NCI-H82 (cell line): ENCODE measurements at places on chromosomes 1 and 21.

DNA sequence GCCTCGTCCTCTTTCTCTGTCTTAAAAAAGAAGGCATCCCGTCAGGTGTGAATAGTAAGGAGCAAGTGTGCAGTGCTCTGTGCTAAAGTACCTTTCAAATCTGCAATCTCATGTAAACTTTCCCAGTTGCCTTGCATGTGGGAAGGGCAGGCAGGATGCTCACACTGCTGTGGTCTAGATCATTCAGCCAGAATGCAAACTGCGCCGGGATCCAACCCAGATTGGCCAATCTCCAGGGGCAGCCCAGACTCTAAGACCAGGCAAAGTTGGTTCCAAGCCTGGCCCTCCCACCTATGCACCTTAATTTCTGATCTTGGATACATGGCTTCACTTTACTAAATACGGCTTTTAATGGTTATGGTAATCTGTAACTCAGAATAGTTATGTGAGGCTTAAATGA lies 3.2 kb upstream of the MAP1LC3C start:
- DNase-seq: no peak

- DNase-seq: peak; percentile 95
Measured at GRCh38 chr1:156336242-156336641, 1.9 kb downstream of the CCT3 start.

DNA sequence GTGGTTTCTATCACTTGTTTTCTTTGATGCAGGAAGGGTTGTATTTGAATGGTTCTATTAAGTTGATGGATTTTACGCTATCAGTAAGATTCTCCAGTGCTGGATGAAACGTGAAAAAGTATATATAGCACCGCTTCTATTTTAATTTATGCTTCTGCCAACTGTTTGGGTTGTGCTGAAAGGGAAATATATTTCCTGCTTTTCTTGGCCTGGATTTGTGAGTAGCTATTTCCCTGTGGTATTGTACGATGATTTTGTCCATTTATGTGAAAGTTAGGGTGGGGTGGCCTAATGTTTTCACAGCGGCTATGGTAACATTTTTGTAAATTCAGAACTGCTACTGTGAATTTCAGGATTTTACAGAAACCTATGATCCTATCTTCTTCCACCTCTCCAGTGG lies 322 bp downstream of the C1orf162 start:
- DNase-seq: no peak

- no peak for DNase-seq
Measured at GRCh38 chr1:225711236-225711937, 58.5 kb upstream of the ENAH start.

DNA sequence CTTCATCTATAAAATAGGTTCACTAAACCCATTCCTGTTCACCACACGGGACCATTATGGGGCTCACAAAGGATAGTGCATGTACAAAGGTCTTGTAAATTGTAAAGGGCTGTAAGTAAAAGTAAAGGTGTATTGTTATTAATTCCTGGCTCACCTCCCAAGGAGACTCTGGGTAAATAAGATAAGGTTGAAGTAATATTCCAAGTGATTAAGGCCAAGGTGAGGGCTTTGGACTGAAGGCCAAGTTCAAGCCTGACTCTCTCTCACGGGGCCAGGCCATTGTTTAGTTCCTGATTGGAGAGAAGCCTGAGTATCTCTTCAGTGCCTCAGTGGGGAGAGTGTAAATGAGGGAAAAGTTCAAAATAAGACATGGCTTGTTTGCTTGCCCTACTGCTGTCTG lies 19.5 kb upstream of the ZFYVE9 start:
- no peak for DNase-seq
